ENCODE measurements at places on chromosomes 4 and X.

- DNase-seq = no peak
Observed at GRCh38 chrX:21606002-21606401, 52.1 kb downstream of the KLHL34 start.

DNA sequence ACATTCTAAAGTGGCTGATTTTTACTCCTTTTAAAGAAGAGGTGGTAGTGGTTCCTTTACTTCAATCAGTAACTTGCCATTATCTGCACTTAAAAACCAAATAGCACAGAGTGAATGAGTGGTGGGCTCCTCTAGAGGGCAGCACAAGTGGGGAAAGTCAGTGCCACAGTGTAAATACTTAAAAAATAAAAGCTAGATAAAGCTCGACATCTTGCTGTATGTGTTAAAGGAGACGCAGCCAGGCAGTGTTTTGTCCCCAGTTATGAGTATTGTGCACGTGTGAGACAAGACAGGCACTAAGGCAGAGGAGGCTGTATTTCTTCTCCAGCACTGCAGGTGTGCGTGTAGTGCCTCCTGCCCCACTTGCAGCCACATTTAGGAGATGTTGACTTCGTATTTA is 24.6 kb downstream of the NAP1L5 start:
- DNase-seq = peak; percentile 44

DNA sequence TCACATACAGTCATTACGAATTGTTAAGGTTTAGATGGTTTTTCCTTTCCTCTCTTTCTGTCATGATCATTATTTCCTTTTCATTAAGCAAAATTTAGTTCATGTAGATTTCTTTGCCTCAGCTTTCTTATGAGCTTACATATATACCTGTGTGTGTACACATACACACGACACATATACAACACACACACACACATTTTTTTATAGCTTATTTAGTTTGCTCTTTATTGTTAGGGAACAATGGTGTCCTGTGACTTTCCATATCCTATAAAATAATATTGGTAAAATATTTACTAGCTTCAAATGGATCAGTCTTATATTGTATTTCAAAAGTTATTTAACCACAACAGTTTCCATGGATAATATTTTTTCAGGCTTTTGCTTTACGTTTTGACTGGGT is 840.7 kb downstream of the PCDH18 start:
- DNase-seq = no peak

- DNase-seq = no peak
Observed at GRCh38 chr4:175806727-175807126, 5.3 kb downstream of the GPM6A start.

DNA sequence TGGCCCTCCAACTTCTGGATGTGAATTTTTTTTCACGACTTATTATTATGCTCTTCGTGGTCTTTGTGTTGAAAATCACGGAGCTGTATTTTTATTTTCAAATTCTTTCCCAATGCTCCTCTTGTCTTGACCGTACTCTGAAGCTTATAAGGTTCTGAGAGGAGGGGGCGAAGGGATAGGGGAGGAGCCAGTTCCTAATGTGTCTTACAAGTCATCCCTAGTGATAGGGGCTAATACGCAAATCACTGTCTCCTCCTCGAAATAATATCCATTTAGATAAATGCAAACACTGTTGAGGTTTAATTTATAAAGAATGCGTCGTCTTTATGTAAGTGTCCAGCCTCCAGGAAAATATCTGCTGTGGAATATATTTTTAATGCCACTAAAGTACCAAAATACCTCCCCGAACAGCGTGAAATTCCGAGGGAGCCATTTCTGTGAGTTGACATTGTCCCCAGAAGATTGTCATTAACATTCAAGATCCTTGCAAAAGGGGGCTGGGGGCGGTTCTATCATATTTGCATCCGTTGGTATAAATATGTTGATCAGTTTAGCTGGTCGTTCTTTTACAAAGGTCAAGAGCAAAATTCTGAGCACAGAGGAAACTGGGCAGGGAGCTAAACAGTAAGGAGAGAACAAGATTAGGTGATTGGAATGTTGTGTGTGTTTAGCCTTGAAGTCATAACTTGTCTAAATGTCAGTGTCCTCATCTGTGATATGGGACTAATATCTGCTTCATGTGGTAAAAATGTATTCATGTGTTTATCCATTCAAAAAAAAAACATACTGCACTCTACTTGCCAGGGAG is 3.7 kb upstream of the FAT1 start:
- DNase-seq = no peak

DNA sequence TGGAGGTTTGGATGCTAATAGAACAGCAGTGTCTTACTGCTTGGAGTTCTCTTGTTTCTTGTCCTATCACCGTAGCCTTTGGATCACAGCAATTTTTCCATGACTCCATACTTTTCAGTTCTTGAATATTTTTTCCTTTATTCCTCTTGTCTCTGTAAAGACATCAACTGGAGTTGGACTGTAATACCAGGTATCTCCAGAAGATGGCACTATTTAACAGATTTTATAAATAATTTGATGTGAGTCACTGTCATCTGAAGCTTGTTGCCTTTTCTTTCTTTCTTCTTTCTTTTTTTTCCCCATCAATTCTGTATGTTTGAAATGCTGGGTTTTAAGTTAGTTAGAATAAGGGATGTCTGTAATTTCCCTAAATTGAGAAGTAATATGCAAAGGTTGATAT is 24.1 kb downstream of the HPRT1 start:
- DNase-seq = no peak

Measured in endothelial cell (in vitro differentiated cells).